ENCODE measurements at places on chromosomes 6 and 20.

DNA sequence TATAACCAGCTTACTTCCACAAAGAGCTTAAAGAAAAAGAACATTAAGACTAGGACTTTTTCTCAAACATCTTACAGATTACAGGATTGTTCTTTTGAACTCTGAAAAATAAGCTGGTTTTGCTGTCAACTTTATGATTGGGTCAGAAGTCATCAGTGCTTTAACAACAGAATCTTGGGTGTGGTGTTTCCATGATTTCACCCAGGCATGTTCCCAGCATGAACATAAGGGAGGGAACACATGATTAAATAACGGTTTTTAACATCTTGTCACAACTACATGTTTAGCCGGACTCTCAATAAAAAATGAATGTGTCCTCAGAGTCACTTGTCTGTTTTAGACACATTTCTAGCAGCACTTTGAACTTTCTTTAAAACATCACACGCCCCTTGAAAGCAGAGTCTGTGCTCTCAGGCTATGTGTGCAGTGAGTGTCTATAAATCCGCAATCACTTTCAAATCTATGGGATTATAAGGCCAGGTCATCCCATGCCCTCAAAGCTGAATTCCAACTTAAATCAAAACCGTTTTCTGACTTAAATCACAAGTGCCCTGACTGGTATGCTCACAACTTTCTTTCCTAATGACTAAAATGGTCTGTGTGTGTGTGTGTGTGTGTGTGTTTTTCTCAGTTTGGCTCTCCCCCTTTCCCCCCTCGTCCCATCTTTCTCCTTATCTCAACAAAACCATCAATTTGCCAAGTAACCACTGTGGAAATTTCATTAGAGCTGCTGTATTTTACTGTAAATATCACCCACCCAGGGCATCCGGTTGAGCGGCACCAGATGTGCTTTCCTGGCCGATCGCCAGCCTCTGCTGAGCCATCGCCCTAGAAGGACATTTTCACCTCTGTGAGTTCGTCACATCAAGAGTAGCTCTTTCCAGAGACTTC is 216.8 kb upstream of the DTNBP1 start:
- DNase-seq: peak; percentile 73

DNA sequence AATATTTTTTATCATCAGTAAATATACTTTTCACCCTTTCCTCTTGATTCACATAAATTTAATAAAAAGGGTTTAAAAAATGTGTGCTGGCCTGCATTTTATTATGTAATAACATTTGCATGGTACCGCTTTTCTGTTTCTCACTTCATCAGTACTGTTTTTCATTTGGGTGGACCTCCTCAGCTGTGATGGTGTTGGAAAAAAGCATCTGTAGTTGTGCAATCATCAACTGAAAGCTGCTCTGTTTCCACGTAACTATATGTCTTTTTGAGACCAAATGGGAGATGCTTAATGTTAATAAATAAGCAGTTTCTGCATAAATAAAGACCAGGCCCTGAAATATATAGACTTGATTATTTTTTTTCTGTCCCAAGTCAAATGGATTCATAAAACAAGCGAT is 31.6 kb upstream of the CENPW start:
- DNase-seq: no peak

GRCh38 chr6:25237579-25237978 is 41.6 kb upstream of the CARMIL1 start:
- no peak for DNase-seq

- DNase-seq: no peak
Observed at GRCh38 chr6:106257195-106257594, 68.4 kb downstream of the ATG5 start.

GRCh38 chr20:32572271-32572968 is 12.7 kb downstream of the NOL4L start:
- no peak for DNase-seq
